ENCODE measurements at places on chromosomes 16 and 17. TPM values are rescaled to one million over a fixed set of nuclear protein-coding genes. Genes with fewer than 3 reads are reported as not detected.

DNA sequence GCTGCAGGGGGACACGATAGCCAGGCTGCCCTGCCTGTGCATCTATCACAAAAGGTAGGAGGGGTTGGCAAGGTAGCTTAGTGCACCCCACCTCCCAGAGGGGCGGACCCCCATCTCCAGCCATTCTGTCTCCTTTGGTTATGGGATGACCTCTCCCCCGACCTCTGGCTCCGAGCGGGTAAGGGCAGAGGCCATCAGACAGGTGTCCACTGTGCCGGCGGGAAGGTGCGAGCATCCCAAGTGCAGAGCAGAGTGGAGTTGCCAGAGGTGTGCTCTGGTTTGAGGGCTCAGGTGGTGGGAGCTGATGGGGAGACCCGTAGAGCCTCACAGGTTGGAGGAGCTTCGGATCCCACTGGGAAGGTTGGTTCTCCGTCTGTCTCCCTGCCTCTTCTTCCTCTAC is 11.7 kb downstream of the LDHD start:
- peaks cover 5% of the 10 kb centered on the region for H3K4me1 ChIP-seq
- DNase-seq: no peak
- H3K4me3 ChIP-seq: no peak overlapping the region

DNA sequence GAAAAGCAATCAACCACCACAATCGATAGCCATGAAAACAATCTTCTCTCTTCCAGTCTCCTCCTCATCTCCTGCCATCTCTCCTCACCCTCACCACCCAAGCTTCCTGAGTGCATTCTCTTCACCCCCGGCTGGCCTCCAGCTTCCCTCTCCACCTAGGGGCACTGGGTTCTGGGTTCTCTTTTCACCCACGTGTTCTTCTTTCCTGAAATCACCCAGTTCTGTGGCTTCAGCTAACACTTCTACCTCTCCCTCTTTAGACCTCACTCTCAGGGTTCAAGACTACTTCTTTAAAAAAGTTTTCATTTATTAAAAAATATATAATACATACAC is 8.2 kb downstream of the ITGAM start:
- H3K4me1 ChIP-seq: no peaks in the 10 kb centered on the region
- H3K27me3 ChIP-seq: peaks cover 37% of the 10 kb centered on the region
- DNase-seq: peak; percentile 25

GRCh38 chr17:69639096-69639495 is 224.6 kb downstream of the MAP2K6 start:
- DNase-seq: no peak
- H3K27ac ChIP-seq: no peak overlapping the region
- H3K4me1 ChIP-seq: no peaks in the 10 kb centered on the region
- no peaks in the 10 kb centered on the region for H3K36me3 ChIP-seq
- H3K4me3 ChIP-seq: no peak overlapping the region
- H3K27me3 ChIP-seq: peaks cover 4% of the 10 kb centered on the region

DNA sequence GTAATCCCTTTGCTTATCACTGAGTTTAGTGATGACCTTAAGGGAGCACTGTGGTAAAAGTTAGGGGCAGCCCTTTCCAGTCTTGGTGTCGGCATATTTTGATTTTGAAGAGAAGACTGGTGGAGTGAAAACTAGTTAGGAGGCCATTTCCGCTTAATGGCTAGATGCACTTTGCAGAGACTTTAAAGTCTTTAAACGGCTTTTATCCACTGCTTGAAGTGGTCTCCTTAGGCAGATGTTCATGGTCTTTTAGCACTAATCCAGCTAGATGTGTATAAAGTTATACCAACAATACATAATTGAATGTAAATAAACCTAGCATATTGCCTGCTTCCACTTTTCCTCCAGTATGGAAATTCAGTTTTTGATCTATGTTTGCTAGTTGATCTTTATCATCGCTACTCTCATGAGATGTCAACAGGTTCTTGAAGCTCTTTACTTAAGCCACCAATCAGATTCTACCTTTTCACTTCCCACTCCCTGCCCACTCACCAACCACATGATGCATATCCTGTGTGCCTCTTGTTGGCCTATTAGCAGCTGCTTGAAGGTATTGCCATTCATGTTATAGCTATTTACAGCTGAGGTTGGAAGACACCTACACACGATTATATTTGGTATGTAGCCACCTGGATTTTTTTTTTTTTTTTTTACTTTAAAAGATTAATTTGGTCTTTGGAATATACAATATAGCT is 132.0 kb downstream of the NLK start:
- DNase-seq: no peak
- no peaks in the 10 kb centered on the region for H3K27me3 ChIP-seq
- H3K4me1 ChIP-seq: peaks cover 19% of the 10 kb centered on the region
- no peak overlapping the region for H3K4me3 ChIP-seq

DNA sequence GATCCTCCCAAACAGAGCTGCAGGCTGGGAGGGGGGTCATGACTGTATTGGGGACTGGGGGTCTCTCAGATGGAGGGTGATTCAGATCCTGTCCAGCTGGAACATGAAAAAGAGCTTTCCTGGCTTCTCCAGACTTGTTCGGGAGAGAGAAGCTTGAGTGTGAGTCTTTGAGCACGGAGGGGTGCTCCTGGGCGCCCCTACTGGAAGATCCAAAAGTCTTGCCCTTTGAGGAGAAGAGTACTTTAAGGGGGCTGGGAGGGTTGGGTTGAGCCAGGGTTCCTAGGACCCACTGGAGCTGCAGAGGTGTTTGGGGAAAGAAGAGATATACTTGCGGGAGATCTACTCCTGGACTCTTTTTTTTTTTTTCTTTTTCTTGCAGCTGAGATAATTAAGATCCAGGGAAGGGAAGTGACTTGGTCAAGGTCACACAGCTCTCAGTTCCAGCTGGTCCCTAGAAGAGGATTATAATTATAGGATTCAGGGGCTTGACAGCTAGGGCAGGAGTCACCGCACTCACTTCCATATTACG is 8.4 kb downstream of the RARA start:
- peak overlapping the region; percentile 95 for H3K27ac ChIP-seq
- peak overlapping the region; percentile 90 for H3K4me3 ChIP-seq

The RAB11FIP4 gene
- 44.7 TPM for total RNA-seq

All from type B pancreatic cell (in vitro differentiated cells).